ENCODE measurements at places on chromosomes 12 and 14.

DNA sequence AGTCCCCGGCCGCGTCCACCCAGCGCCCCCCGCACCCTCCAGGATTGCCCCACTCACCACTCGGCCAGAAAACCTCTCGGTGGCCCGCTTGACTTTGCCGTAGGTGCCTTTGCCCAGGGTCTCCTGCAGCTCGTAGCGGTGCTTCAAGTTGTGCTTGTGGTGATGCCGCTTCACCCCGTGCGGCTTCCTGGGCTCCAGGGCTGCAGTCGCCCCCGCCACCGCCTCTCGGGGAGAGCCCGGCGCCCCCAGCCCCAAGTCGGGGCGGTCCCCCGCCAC lies 459 bp downstream of the NUAK1 start:
- DNase-seq, result no peak

DNA sequence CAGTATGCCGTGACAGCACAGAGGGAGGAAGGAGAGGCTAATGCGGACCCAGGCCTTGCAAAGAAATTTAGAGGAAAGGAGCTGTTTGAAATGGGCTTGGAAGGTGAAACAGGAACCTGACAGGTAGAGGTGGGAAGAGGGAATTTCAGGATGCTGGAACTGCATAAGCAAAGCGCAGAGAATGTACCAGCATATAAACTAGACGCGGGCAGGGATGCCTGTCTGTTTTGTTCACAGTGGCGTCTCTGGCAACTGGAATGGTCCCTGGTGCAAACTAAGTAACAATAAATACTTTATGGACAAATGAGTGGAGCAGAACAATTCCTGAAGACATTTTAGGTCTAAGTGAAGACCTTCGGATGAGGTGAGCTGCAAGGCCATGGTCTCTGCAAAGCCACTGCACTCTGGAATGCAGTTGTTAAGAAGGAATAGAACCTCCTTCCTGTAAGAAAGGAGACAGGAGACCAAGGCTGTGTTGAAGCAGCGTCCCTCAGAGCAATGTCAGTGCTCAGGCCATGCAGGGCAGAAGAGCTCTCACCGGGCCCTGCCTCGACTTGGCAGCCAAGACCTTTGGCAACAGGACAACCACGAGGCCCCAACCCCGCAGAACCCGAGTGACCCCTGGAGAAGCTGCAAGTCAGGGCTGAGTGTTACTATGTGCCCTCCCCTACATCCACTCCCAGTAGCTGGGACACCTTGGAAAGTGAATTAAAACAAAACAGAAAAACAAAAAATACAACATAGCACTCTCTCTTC lies 42.8 kb downstream of the PITPNM2 start:
- no peak for DNase-seq

DNA sequence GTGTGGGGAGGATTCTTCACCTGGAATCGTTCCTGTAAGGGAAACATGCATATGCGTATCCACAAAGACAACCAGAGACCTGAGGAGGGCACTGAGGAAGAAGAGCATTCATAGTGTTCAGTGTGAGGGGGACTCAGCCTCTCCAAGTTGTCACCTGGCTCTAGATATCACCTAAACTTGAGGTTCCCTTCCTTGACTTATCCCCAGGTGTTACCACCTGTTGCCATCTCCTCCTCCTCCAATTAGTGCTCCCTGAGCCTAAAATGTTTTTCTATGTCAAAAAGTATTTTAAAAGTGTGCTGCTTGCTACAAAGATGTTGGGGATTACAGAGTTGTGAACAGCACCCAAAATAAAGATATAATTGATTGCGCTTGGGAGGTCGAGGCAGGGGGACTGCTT lies 41.0 kb downstream of the FMNL3 start:
- DNase-seq, result no peak

GRCh38 chr14:96363751-96364336 lies 518 bp downstream of the GSKIP start:
- no peak for DNase-seq

All from omental fat pad (tissue), 4 donors.